ENCODE measurements at places on chromosomes 5 and 9. TPM values are rescaled to one million over a fixed set of nuclear protein-coding genes. Genes with fewer than 3 reads are reported as not detected.

Gene CDKN2B
- not detected for polyA plus RNA-seq

Gene MINAR2
- not detected for polyA plus RNA-seq

Gene AQP3
- 29.9 TPM for polyA plus RNA-seq

Gene CA9
- polyA plus RNA-seq: 0.60 TPM

Gene PSD2
- polyA plus RNA-seq: 0.01 TPM

Gene PDZD2
- polyA plus RNA-seq: not detected

Gene IL4
- not detected for polyA plus RNA-seq

Gene ARL15
- 60.0 TPM for polyA plus RNA-seq

Gene PCDH1
- polyA plus RNA-seq: 1.6 TPM

Gene TLX3
- polyA plus RNA-seq: not detected

Gene SMIM3
- polyA plus RNA-seq: 13.5 TPM

Gene LRRC14B
- not detected for polyA plus RNA-seq

Gene AQP7
- polyA plus RNA-seq: 0.46 TPM

Gene GRIA1
- polyA plus RNA-seq: not detected

Gene KIF2A
- polyA plus RNA-seq: 57.2 TPM

Gene ADAM19
- 0.30 TPM for polyA plus RNA-seq

Measured in K562 (cell line).